Stimulated activated CD8-positive, alpha-beta memory T cell treated with anti-CD3 and anti-CD28 coated beads, Interleukin-7, amount 100 ng/mL, for 1 hour (primary cell): ENCODE measurements at places on chromosomes 1 and 21.

- no peak for DNase-seq
These were observed 169.3 kb downstream of the CAMTA1 start for GRCh38 chr1:6954591-6954990.

GRCh38 chr1:205204552-205204951 is 7.0 kb downstream of the DSTYK start:
- no peak for DNase-seq

- DNase-seq, result no peak
These were observed 3.0 kb downstream of the TIMM17A start for GRCh38 chr1:201958348-201958747.

DNA sequence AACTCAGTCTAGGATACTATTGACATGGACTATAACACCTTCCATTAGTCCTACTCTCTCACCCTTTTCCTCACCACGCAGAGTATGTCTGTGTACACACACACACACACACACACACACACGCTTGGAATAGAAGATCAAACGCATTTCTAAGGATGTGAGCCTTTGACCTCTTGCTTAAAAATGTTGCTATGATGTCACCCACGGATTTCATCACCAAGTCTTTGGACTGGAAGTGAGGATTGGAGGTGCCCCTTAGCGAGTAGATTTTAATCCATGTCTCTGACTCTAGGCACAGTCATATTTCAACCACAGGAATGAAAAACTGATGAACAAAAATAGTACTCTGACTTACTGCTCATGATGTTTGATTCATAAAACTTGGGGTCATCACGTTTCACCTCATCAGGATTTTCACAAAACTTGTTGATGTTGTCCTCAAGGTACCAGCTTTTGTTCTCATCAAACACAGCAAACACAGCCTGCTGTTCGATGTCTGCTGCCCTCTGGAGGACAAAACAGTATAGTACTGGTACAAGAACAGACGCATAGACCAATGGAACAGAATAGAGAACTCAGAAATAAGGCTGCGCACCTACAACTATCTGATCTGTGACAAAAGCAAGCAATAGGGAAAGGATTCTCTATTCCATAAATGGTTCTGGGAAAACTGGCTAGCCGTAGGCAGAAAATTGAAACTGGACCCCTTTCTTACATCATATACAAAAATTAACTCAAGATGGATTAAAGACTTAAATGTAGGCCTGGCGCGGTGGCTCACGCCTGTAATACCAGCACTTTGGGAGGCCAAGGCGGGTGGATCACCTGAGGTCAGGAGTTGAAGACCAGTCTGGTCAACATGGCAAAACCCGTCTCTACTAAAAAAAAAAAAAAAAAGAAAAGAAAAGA is 39.9 kb downstream of the F5 start:
- no peak for DNase-seq

GRCh38 chr1:206600527-206600926 is 11.7 kb downstream of the EIF2D start:
- DNase-seq, result no peak

GRCh38 chr1:19073311-19074186 is 117.1 kb upstream of the IFFO2 start:
- no peak for DNase-seq

DNA sequence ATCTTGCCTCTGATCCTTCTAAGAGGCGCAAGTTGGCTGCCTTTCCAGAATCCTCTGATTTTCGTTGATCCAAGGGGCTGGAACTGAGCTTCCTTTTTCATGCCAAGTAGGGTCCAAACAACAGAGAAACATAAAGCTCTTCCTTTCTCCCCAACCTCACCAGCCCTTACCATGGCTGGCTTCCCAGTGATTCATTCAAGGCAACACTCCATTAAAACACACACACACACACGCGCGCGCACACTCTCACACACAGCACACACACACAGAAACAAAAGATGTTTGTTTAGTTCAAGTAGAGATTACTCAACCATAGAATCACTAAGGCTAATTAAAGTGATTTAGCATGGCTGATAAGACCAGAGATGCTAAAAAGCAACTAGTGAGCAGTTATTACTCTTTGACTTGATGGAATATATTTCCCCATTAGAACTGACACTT is 13.0 kb upstream of the GUCA2A start:
- DNase-seq, result no peak

- no peak for DNase-seq
These were observed 44.1 kb downstream of the S100B start for GRCh38 chr21:46560568-46561444.

DNA sequence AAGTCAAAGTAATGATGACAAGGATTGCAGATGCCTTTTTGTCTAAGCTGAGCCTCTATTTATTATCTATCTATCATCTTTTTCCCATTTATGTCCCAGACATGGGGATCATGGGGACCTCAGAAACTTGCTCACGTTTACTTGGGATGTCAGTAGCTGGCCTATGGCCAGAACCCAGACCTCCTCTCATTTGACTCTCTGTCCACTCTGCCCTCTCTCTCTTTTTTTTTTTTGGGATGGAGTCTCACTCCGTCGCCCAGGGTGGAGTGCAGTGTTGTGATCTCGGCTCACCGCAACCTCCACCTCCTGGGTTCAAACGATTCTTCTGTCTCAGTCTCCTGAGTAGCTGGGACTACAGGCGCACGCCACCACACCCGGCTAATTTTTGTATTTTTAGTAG is 3.7 kb upstream of the ID3 start:
- DNase-seq, result no peak

DNA sequence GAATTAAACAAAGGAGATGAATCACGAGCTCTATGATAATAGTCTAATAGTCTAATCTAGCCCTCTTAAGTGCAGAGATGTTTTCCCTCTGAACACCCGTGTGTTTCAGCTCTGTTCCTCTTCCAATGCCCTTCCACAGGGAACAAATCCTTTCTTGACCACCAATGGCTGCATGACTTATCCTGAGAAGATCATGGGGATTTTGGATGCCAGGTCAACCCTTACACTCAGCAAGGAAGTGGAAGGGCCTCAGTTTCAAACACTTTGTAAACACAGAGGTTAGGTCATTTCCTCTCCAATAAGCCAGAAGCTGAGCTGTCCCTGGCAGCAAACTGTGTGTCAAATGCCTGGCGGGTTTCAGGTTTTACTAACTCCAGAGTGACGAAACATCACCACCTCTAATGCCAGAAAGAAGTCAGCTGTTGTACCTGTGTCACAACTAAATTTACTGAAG is 200.0 kb downstream of the GABPA start:
- DNase-seq, result no peak

GRCh38 chr1:23627069-23627735 is 64.4 kb upstream of the RPL11 start:
- no peak for DNase-seq

GRCh38 chr1:100583827-100584226 is 45.9 kb downstream of the GPR88 start:
- DNase-seq, result no peak

- no peak for DNase-seq
These were observed 4.5 kb downstream of the EPHA2 start for GRCh38 chr1:16151196-16151994.

GRCh38 chr21:46222436-46223116 is 6.0 kb downstream of the LSS start:
- no peak for DNase-seq

- no peak for DNase-seq
These were observed 1.7 kb downstream of the NFASC start for GRCh38 chr1:204872262-204872881.

- no peak for DNase-seq
These were observed 21.1 kb downstream of the NCF2 start for GRCh38 chr1:183569141-183569540.

GRCh38 chr1:101111461-101111860 is 85.9 kb upstream of the DPH5 start:
- DNase-seq, result no peak

DNA sequence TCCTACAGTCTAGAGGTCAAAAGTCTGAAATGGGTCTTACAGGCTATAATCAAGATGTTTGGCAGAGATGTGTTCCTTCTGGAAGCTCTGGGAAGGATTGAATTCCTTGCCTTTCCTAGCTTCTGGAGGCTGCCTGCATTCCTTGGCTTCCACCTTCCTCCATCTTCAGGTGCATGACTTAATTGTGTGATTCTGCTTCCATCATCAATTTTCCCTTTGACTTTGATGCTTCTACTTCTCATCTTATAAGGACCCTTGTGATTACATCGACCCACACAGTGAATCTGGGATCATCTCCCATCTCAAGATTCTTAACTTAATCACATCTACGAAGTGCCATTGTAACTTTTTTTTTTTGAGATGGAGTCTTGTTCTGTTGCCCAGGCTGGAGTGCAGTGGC is 111.4 kb downstream of the UCK2 start:
- DNase-seq, result no peak

GRCh38 chr1:7623842-7624241 is 147.3 kb upstream of the VAMP3 start:
- DNase-seq, result no peak

DNA sequence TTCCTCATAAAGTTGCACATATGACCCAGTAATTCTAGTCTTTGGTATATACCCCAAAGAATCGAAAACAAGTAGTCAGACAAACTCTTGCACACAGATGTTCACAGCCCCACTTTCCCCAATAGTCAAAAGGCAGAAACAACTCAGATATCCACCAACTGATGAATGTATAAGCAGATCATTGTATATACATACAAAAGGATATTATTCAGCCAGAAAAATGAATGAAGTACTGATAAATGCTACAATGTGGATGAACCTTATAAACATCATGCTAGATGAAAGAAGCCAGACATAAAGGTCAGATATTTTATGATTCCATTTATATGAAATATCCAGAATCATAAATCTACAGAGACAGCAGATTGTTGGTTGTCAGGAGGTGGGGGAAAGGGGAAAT is 27.3 kb downstream of the SHCBP1L start:
- DNase-seq, result no peak

DNA sequence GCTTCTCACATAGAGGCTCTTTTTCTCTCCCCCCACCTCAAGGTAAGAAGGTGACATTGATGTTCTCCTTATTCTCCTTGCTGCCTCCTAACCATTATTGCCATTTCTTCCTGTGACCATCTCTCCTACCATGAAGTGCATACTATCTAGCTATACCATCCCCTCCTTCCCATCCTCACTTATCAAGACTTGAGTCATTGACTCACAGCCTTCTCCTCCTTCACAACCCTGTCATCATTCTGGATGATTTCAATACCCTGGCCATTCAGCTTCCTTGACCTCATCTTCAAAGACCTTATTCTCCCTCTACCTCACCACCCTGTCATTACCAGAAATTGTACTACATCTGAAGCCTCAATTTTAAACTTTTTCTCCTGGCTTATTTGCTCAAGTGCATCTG is 10.9 kb upstream of the HIPK1 start:
- DNase-seq, result no peak

GRCh38 chr1:238900334-238900865 is 486.0 kb upstream of the CHRM3 start:
- DNase-seq, result no peak

GRCh38 chr1:110285316-110285715 is 53.9 kb upstream of the RBM15 start:
- DNase-seq, result no peak

GRCh38 chr1:233635765-233636502 is 22.0 kb downstream of the KCNK1 start:
- no peak for DNase-seq

- no peak for DNase-seq
These were observed 307.3 kb downstream of the KCNH1 start for GRCh38 chr1:210826686-210827085.

GRCh38 chr1:5995871-5996630 is 3.8 kb upstream of the NPHP4 start:
- no peak for DNase-seq

GRCh38 chr1:245856944-245857531 is 650.0 kb downstream of the SMYD3 start:
- no peak for DNase-seq

DNA sequence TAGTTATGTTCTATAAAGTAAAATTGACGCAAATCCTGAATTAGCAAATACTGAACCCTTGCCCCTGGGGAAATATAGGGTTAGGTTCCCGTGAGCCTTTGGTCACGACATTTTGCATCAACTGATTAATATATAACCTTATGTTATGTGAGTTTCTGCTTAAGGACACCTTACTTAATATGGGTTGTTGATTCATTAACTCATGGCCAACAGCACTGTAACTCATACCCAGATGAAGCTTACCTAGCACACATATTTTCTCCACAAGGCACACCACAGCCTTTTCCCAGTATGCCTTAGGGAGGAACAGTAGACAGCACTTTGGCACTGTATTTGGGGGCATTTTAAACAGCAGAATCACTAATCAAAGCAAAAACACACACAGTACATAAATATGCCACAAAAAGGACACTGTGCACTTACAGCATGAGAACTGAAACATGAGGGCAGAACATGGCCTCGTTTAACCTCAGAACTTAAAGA is 15.1 kb downstream of the INAVA start:
- no peak for DNase-seq

GRCh38 chr1:220241072-220241663 is 31.1 kb downstream of the RAB3GAP2 start:
- no peak for DNase-seq

GRCh38 chr21:42706765-42707164 is 53.3 kb downstream of the PDE9A start:
- no peak for DNase-seq

- no peak for DNase-seq
These were observed 82.4 kb downstream of the NPHS2 start for GRCh38 chr1:179493323-179493722.

DNA sequence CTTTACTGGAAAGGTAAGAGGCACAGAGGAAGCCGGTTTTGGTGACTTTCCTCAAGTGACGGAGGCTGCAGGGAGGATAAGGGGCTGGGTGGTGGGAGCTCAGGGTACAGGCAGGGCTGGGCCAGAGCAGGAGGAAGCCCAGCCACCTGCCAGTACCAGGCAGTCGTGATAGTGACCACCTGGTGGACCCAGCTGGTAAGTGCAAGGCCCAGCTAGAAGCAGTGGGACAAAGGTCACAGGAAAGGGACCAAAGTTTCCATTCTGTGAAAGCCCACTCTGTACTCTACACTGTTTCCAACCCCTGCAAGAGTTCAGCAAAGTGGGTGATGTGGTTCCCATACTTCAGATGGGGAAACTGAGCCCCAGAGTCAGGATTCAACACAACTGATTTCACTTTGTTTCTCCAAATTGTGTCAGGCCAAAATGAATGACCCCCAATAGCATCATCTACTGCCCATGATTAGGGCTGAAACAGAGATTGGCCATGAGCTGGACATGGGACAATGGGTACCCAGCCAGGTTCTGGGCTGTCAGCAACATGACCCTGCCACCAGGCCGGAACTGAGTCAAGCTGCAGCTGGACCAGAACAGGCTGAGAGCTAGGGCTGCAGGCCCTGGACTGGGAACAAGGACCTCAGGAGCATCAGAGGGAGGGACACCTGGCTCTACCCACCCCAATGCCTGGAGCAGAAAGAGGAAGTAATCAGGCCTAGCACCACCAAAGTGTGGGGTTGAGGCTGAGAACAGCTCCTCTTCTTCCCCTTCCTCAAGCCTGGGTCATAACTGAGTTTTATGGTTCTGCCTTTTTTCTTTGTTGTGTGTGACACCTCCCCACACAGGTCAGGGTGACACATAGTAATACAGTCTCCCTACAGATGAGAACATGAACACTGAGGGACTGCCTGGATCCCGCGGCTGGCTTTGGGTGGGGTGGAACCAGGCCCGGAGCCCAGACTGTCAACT is 50.2 kb downstream of the KCNN3 start:
- DNase-seq, result no peak
